ENCODE measurements at places on chromosomes 11 and 22.

GRCh38 chr11:61871158-61871597, 20.2 kb downstream of the FADS3 start:
- H3K36me3 ChIP-seq = no peaks in the 10 kb centered on the region
- peak overlapping the region; percentile 27 for H3K27ac ChIP-seq
- peak; percentile 87 for DNase-seq
- no peak overlapping the region for H3K4me3 ChIP-seq
- no peaks in the 10 kb centered on the region for H3K4me1 ChIP-seq

- no peaks in the 10 kb centered on the region for H3K36me3 ChIP-seq
- no peak overlapping the region for H3K4me3 ChIP-seq
- DNase-seq = no peak
- H3K27ac ChIP-seq = no peak overlapping the region
- no peaks in the 10 kb centered on the region for H3K27me3 ChIP-seq
Measured at GRCh38 chr11:77501758-77502157, 27.9 kb upstream of the PAK1 start.

- DNase-seq = no peak
- no peak overlapping the region for H3K27ac ChIP-seq
- H3K4me1 ChIP-seq = no peaks in the 10 kb centered on the region
- no peaks in the 10 kb centered on the region for H3K36me3 ChIP-seq
- no peaks in the 10 kb centered on the region for H3K27me3 ChIP-seq
Measured at GRCh38 chr11:64083398-64084080, 47.8 kb downstream of the FLRT1 start.

DNA sequence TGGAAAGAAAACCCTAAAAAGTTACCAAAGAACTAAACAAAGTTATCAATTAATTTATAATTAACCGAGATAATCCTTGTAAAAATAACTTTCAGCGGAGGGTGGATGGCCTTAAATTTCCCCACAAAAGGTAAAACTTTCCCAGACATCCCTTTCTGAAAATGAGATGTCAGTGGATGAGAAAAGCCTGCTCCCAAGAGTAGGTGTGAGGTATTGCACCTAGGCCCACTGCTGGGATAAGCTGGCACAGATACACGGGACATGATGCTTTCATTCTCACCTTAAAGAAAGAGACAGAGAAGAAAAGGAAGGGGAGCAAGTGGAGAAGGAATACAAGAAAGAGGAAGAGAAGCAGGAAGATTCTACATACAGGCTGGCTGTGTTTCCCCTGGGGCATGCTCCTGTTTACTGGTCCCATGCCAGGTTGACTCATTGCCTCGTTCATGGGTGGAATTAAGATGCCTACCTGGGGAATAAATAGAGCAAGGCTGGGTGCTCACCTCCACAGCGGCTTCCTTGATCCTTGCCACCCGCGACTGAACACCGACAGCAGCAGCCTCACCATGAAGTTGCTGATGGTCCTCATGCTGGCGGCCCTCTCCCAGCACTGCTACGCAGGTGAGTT, at the start of gene SCGB2A2:
Gene SCGB2A2, plus strand, starts transcription at position 505 of the 625 bp plus-strand sequence. Its CDS starts 59 bp downstream, at position 564.
- H3K4me1 ChIP-seq = no peaks in the 10 kb centered on the region
- no peak within 1 kb of the TSS for H3K4me3 ChIP-seq
- DNase-seq = no peak
- no peaks in the 10 kb centered on the region for H3K36me3 ChIP-seq

Measured in kidney (tissue), 22 donors.